Lung (tissue), 17 donors: ENCODE measurements at places on chromosomes 3 and 15. TPM values are rescaled to one million over a fixed set of nuclear protein-coding genes. Genes with fewer than 3 reads are reported as not detected.

Gene ISL2
- polyA plus RNA-seq, result 0.38 TPM

DNA sequence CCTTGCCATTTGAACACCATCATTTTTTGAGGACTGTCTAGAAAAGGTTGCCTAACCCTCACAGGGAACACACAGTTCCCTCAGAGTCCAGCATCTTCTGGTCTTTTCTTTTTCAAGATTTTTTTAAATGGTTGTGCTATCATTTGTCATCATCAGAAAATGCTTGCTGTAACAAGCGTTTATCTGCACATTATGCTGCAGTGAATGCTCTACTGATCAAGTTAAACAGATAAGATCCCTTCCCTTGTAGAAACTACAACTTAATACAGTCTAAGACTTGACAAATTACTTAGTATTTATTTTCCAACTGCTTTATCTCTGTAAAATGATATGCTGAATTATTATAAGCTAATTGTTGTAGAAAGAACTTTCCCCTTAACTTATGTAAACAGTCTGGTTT lies 11.9 kb upstream of the ALPK3 start:
- no peak overlapping the region for H3K4me3 ChIP-seq
- H3K4me1 ChIP-seq, result no peaks in the 10 kb centered on the region
- peaks cover 20% of the 10 kb centered on the region for H3K36me3 ChIP-seq
- no peak overlapping the region for H3K27ac ChIP-seq
- no peaks in the 10 kb centered on the region for H3K27me3 ChIP-seq

DNA sequence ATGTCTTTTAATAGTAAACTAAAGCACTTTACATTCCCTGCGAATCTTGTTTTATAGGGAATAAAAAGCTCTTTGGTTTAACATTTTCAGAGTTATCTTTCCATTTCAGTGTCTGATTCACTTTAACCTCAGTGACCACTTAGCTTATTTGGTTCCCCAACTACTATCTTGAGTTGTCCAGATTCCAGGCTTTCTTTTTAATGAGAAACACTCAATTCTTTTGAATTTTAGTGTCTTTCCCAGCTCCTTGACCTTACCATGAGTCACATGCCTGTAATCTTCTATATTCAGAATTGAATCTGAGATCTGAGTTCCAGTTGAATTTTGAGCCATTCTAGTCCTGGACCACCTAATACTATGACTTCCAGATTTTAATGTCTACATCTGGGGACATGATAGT lies 144.4 kb downstream of the KCNAB1 start:
- H3K27ac ChIP-seq, result no peak overlapping the region
- no peaks in the 10 kb centered on the region for H3K4me1 ChIP-seq
- no peak for DNase-seq
- H3K36me3 ChIP-seq, result no peaks in the 10 kb centered on the region
- no peak overlapping the region for H3K4me3 ChIP-seq

DNA sequence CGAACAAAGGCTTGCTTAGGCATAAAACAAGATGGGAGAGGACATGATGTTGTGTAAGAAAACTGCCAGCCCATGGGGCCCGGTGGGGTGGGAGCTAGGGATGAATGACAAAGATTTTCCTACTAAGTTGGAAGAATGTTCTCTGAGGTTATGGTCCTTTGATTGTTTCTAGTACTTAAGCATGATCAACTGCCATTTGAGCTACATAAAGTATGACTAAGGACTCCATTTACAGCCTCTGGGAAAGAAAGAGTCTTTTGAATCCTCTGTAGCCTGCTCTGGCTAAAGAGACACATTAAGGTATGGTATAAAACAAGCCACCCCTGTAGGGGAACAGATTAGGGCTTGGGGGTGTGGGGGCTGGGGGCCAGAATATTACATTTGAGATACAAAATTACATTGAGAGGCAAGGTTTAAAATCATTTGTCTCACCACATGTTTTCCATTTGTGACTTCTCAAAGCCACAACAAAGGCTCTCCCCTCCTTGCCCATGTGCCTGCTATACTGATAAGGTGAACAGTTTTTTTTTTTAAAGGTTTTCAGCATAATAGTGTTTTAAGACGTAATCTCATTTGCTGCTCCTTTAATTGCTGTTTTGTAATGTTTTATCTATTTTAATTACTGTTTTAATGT lies 323.4 kb downstream of the CHST2 start:
- H3K27me3 ChIP-seq, result no peaks in the 10 kb centered on the region
- no peak for DNase-seq
- no peaks in the 10 kb centered on the region for H3K36me3 ChIP-seq
- H3K4me3 ChIP-seq, result no peak overlapping the region

GRCh38 chr3:42214064-42214463 lies 51.9 kb downstream of the CCK start:
- no peak overlapping the region for H3K27ac ChIP-seq
- DNase-seq, result peak; percentile 45
- H3K4me1 ChIP-seq, result no peaks in the 10 kb centered on the region
- peaks cover 5% of the 10 kb centered on the region for H3K36me3 ChIP-seq

- no peak overlapping the region for H3K4me3 ChIP-seq
- H3K4me1 ChIP-seq, result peaks cover 21% of the 10 kb centered on the region
- peak overlapping the region; percentile 37 for H3K27ac ChIP-seq
- DNase-seq, result peak; percentile 13
Observed at GRCh38 chr3:42149975-42150374, 58.8 kb downstream of the TRAK1 start.
